BE2C (cell line): ENCODE measurements at places on chromosomes 7 and 10.

DNA sequence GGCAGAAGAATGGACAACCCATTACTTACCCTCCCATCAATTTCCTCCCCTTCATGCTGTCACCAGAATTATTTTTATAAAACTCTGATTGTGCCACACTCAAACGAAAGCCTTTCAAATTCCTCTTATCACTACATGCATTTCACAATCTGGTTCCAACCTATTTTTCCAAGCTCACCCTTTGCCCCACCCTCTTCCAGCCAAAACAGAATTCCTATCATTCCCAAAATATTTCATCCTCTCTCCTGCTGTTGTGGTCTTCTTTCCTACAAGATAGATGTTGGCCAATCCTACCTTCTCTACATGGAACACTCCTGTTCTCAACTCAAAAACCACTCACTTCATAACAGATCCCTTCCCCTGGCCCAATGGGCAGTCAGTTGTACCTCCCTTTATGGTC, 111.5 kb downstream of the ELAPOR2 start:
- no peak for DNase-seq

GRCh38 chr7:113040849-113041248, 45.8 kb downstream of the GPR85 start:
- no peak for DNase-seq

DNA sequence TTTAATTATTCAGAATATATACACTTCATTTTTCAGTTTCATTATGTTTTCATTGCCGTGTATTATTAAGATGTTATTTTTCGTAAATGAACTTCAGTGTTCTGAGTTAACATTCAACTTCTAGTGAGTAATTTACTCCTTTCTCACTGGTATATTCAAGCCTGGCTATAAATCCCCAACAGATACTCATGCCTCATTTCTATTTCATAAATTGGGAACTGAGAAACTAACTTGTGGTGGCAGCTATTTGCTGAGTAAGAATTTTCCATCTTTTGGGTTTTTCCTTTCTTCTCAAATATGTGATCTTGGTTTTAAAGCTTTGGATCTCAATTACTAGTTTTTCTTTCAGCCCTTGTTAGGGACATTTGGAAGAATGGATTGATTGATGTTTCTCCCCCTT, 281.1 kb downstream of the CDK14 start:
- no peak for DNase-seq

DNA sequence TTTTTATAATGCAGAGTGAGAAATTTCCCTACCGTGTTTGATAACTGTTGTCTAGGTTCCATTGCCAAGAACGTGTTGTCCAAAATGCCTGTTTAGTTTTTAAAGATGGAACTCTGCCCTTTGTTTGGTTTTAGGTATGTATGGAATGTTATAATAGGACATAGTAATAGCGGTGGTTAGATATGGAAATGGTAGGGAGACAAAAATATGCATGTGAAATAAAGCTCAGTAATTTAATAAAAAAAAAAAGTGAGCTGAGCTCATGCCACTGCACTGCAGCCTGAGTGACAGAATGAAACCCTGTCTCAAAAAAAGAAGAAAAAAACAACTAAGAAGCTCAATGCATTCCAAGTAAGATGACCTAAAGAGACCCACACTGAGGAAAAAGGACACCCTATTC, 72.9 kb downstream of the ZNF783 start:
- DNase-seq, result no peak

DNA sequence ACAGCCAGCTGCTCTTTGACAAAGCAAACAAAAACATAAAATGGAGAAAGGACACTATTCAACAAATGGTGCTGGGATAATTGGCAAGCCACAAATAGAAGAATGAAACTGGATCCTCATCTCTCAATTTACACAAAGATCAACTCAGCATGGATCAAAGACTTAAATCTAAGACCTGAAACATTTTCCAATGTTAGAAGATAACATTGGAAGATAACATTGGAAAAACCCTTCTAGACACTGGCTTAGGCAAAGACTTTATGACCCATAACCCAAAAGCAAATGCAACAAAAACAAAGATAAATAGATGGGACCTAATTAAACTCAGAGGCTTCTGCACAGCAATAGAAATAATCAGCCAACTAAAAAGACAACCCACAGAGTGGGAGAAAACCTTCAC, 425.7 kb upstream of the SEMA3D start:
- no peak for DNase-seq

DNA sequence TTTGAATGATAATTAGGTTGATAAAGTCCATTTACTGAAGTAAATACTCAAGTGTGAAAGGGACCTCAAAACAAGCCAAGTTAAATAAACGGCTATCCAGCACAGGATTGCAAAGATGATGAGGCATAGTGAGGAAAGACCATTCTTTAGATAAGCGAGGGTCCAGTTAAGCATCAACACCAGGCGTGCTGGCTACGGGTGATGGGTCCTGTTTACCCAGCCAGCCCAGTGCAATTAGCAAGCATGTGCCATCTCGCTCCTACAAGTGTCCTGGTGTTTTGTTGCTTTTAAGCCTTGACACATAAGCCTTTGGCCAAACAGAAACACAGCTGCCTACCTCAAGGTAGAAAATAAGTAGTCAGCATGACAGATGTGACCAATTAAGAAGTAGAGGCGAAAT, 7.1 kb downstream of the NEBL start:
- no peak for DNase-seq

DNA sequence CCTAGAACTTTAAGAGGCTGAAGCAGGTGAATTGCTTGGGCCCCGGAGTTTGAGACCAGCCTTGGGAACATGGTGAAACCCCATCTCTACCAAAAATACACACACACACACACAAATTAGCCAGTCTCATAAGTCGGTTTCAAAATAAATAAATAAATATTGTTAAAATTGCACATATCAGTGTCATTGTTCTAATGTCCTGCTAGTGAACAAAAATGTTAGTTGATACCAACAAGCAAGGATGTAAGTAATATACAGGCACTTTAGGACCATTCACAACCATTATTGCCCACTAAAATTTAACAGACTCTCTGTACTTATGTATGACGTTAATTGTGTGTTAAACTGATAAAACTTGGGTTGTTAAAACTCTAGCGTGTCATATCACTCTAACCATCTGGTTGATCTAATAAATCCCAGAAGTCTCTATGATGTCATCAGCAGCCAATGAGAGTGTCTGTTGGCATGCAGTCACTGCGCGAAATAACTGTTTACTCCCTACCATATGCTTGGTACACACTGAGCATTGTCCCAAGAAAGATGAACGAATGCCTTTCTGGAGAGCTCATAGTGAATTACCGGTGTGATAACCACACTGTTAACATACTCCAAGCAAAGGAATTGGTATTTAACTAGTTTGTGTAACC, 30.4 kb upstream of the OTUD1 start:
- no peak for DNase-seq

DNA sequence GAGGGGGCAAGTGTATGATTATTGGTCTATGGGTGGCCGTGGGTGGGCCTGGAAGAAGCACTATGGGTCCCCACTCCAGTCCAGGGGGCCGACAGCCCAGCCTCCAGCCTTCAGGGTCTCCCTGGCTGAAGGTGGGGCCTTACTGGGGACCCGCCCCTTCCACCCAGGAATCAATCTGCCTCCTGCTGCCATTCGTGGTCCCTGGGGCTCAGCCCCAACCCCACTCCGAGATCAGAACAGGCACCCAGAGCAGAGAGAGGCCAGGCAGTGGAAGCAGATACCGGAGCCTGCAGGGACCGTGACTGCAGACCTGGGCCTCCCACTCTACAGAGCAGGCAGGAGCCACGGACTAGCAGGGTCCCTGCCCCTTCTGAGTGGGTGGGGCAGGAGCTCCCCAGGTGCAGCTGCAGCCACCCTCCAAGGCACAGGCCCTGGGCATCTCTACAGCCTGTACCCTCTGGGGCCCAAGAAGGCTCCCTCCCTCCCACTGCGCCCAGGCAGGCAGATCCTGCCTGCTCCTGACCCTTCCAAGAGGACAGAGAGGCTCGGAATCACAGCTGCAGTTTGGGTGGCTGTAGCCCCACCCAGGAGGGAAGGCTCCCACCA, 13.6 kb upstream of the FOXL3 start:
- DNase-seq, result no peak

DNA sequence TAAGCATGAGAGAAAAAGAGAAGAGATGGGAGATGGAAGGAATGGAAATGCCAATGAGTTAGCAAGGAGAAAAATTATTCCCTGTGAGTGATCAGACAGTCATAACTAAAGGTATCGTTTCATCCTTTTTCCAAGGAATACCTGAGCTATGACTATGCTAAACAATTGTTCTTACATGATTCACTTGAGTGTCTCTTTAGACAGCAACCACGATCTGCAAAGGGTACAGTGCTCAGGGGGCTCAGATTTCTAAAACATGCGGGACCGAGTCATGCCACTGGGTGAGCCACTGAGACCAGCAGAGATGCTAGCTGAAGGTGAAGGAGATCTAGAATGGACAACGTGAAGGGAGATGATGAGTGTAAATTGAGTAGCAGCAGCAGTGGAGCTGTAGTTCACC, 78.0 kb upstream of the CTTNBP2 start:
- DNase-seq, result no peak

- DNase-seq, result no peak
Measured at GRCh38 chr10:62072901-62073300, 171.4 kb downstream of the ARID5B start.

- no peak for DNase-seq
Measured at GRCh38 chr7:41573862-41574261, 129.0 kb downstream of the INHBA start.
